ENCODE measurements at places on chromosomes 12 and 14. TPM values are rescaled to one million over a fixed set of nuclear protein-coding genes. Genes with fewer than 3 reads are reported as not detected.

CDKN1B gene
- polyA plus RNA-seq = 20.8 TPM

TGFB3 gene
- polyA plus RNA-seq = 10.2 TPM

PDE3A gene
- 51.1 TPM for polyA plus RNA-seq

AGAP2 gene
- polyA plus RNA-seq = 5.3 TPM

BEGAIN gene
- 0.20 TPM for polyA plus RNA-seq

SLC24A4 gene
- 0.09 TPM for polyA plus RNA-seq

PHETA1 gene
- polyA plus RNA-seq = 16.9 TPM

SLC17A8 gene
- polyA plus RNA-seq = not detected

C1R gene
- polyA plus RNA-seq = 73.0 TPM

Data from heart right ventricle (tissue), 16 donors.